ENCODE measurements at places on chromosomes 5 and 9.

- no peak for DNase-seq
Measured at GRCh38 chr9:125038166-125038565, 97.3 kb upstream of the GOLGA1 start.

DNA sequence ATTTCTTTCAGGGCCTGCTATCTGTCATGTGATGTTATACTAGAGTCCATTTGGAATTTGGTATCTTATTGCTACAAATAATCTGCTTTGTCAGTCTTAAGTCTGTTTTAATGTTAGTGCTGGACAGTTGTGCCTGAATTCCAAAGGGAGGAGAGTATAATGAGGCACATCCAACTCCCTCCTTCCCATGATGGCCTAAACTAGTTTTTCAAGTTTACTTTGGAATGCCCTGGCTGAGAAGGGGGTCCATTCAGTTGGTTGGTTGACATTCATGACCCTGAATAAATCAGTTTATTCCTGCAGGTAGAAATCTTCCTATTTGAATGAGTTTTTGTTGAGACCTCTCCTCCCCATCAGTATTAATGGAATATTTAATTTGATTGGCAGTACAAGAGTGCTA is 9.4 kb upstream of the LRRTM2 start:
- DNase-seq: no peak

- no peak for DNase-seq
Measured at GRCh38 chr9:37652261-37652660, 1.5 kb downstream of the FRMPD1 start.

DNA sequence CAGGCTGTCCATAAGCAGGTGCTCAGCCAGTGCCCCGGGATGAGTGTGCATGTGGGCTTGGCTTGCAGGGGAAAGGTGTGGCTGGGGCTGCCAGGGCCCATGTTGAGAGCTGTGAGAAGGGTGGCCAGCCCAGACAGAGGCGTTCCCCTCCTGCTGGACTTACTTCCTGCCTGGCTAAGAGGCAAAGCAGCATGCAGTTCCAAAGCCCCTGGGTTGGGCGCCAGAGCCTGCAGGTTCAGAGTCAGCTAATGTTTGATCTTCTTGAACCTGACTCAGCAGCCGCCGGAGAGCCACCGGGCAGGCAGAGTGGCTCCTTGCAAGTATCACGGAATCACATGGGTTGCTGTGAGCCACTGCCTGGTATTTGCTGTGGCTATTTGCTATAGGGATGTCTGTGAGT is 168.4 kb upstream of the MAP1B start:
- DNase-seq: no peak

GRCh38 chr5:19777363-19777762 is 210.6 kb downstream of the CDH18 start:
- no peak for DNase-seq

DNA sequence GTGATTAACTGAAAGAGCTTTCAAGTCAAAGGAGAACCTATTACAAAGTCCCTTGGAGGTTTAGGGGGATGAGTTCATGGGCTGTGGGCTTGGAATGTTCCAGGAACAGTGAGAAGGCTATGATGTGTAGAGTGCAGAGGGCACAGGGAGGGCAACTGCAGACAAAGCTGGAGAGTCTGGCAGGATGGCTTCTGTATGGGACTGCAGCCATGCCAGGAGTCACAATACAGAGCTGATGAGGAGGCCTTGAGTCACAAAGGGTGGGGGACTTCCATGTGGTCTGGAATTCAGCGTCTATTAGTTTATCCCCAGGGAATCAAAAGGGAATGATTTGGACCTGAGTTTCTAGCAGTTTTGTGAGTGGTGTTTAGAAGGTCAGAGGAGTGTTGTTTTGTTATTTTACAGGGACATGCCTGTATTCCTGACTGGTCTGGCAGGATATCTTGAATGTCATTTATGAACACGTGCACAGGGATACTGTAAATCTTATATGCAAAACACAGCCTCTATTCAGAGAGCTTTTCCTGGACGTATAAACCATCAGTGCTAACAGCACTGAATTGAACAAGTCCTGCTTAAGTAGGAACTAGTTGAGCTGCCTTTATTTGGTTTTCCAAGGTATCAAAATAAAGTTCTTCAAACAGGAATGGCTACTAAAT is 14.3 kb upstream of the TEK start:
- no peak for DNase-seq

DNA sequence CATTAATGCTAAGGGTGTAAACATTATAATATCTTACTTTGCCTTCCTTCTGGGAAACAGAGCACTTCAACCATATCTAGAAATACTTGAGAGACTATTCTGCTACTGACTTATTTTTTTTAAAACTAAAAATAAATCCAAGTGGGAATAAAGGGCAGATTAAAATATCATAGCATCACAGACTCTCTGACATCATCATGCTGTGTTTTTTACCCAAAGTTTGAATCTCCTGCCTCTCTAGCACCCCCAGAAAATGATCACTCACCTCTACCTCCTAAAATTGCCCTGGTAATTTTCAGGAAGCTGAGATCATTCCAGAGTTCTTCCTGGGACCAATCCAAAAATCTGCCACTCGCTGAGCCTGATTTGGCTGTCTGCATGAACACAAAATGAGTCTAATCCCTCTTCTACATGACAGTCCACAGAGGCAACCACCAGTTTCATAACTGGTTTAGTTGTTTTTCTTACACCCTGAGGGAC is 813.8 kb upstream of the DMAC1 start:
- no peak for DNase-seq

DNA sequence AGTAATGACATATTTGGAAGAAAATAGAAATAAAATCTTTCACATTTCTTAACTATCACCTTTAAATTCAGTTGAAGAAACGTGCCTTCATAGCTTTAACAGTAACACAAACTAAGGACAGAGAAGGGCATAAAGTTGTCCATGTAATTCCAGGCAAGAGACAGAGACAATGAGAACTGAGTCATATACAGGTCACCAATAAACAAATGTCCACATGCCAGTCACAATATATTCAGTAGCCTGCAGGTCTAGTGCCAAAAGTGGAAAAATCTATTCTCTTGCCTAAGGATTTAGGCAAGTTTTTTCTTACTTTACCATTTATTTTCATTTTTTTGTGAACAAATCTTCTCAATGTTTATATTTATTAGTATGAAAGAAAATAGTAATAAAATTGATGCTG is 1711.5 kb upstream of the NUDT12 start:
- no peak for DNase-seq

DNA sequence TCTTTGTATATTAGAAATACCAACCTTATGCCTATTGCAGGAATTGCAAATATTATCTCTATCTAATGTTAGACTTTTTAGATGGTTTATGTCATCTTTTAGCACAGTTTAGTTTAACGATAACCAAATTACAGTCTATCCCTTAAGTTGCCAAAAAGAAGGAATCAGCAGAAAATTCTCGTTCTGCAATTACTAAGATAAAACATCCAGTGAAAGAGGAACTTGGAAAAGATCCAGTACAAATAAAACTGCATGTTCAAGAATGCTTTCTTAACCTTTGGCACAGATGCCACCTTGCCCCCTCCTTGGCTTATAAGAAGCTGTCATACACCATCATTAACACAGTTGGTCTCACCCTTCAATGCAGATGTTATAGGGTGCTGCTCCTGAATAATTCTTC is 124.0 kb downstream of the SEMA5A start:
- no peak for DNase-seq

GRCh38 chr9:20224756-20225155 is 397.5 kb downstream of the MLLT3 start:
- no peak for DNase-seq

- DNase-seq: no peak
Measured at GRCh38 chr9:93624431-93624834, 48.0 kb downstream of the PHF2 start.

DNA sequence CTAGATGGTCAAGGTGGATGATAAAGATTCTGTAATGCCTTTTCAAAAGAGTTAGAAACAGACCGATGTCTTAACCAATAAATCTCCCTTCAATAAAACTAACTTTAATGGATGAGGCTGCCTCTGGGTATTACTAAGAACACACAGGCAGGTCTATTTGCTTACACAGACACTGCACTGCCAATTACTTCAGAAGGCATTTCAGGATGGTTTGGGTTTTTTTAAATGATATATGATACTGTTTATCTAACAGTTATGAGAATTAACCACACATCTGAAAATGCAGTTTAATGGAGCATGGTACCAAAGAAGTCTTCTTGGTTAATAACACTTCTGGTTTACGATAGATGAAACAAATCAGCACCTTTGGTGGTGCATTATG is 367.9 kb upstream of the GRAMD2B start:
- no peak for DNase-seq

DNA sequence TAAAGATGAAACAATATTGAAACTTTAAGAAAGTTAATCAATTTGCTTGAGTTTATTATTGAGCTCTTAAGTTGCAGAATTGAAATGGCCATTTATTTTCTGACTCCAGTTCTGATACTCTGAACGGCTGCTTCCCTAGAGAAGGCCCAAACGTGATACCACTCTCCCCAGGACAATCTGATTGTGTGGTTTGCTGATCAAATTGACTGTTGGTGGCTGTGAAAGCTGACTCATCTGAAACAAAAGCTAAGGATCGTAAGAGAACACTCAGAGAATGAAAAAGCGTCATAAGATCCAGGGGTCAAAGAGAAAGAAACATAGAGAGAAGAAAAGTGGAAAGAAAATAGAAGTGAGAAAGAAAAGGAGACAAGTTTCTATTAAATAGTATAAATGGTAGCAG is 147.2 kb downstream of the IZUMO3 start:
- DNase-seq: no peak

- no peak for DNase-seq
Measured at GRCh38 chr5:157306081-157306480, 40.2 kb downstream of the CYFIP2 start.

DNA sequence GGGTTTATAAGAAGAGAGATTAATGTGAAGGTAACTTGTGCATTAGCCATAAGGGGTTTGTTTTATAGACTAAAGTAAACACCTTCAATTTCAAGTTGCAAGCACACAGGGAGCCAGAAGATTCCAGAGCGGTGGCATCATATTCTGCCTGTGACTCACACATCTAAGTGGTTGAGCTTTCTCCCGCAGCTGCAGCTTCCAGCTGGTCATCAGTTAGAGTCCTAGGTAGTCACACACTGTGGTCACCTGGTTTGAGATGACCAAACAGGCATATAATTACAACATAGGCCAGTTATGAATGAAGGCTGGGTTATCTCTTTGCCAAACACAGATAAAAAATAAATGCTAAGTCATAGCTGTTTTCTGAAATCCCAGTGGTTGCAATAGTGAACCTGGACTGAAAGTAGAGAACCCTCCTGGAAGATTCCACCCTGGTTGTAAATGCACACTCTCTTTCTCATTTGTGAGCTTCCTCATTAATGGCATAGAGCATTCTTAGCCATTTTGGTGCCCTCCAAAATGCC is 171.3 kb downstream of the GDNF start:
- DNase-seq: no peak

GRCh38 chr5:142197098-142197497 is 88.5 kb downstream of the NDFIP1 start:
- DNase-seq: no peak

DNA sequence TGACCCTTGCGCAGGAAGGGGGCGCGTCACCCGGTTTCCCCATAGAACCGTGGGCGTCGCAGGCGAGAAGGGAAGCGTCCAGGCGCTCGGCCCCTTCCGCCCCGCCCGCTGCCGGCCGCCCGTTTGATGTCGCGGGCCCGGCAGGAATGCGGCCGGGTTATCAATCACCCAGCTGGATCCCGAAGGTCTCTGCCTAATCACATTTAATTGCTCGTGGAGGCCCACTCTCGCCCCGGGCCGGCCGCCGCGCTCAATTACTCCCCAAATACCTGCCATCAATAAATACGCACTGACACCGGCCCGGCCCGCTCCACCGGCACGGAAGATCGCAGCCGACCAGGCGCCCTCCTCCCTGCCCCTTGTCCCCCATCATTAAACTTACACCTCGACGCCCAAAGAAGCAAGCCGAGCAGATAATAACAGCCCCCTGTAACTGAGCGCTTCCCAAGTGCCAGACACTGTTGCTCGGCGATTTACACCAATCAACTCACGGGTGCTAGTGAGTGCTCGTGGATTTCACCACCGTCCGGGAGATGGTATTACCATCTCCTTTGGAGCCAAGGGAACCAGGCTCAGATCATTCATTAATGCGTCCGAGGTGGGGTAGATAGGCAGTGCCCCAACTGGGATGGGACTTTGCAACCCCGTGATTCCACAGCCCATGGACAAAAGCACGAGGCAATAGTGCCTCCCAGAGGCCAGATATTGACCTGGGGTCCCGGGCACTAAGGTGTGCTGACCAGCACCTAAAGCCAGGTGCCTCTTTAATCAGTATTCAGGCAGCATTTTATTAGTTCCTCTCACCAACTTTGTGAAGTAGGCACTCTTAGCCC is 11.3 kb downstream of the MSX2 start:
- DNase-seq: no peak

DNA sequence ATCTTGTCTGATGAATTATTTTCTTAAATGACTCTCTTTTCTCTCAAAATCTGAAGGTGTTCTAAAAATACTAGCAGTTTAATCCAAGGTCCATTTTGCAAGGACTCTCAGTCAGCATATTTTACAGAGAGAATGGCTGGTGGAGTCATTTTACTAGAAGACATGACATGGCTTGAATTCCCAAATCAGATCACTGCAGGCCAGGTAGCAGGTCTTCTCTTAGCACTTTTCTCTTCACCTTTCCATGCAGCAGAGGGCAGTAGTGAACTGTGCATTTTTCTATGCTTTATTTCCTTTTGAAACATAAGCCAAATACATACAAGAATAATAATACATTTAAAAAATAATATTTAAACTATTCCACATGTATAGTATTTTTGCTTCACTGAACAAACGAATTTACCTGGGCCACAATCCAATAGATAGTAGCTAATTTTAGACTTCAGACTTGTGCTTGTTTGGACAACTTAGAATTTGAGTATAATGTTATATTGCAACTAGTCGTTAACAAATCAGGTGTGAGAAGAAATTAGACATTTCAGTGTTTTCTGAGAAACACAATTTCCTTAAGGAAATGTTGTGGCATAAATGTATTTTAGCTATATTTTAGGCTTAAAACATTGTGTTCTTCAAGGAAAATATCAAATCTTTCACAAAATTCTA is 289.4 kb upstream of the DAB2 start:
- peak; percentile 33 for DNase-seq

GRCh38 chr5:132457371-132458225 is 33.0 kb downstream of the IRF1 start:
- DNase-seq: peak; percentile 36

- no peak for DNase-seq
Measured at GRCh38 chr9:97704345-97704677, 7.2 kb upstream of the XPA start.

DNA sequence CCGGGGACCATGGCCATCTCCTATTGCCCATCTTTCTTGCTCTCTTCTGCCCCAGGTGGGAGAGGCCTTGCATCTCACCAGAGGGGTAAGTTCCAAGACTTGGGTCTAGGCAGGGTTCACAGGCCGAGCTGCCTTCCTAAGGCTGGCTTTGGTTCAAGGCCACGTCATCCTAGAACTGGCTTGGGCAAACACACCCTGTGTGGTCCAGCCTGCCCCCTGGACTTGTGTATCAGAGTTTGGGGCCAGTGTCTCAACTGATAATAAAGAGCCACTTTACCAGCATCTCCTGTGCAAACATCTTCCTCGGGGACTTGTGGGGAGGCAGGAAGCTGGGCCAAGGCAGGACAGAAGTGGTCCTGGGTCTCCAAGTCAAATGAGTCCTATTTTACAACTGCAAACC is 17.8 kb downstream of the BOD1 start:
- no peak for DNase-seq

- no peak for DNase-seq
Measured at GRCh38 chr5:75640826-75641225, 29.6 kb downstream of the ANKDD1B start.

- DNase-seq: no peak
Measured at GRCh38 chr5:38613992-38614836, 57.8 kb upstream of the LIFR start.
